Stimulated activated CD8-positive, alpha-beta memory T cell treated with anti-CD3 and anti-CD28 coated beads, Interleukin-7, amount 100 ng/mL, for 1 hour (primary cell): ENCODE measurements at places on chromosomes 5 and 9.

DNA sequence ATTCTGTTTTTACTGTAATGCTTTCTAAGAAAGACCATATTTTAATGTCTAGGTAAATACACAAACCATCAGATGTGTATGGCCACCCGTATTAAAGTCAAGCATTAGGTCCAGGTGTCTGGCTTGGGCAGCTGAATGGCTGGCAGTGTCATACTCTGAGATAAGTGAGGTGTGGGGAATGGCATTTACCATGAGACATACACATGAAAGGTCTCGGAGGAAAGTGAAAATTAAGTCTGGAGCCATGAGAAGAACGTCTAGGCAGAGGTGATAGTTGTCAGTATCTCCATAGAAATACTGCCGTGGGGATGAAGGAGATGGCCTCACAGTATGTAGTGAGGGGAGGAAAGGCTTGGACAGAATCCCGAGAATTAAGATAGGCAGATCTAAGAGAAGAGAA is 164.3 kb downstream of the TLE4 start:
- DNase-seq = no peak

- no peak for DNase-seq
Measured at GRCh38 chr5:141637123-141637766, 448 bp downstream of the RELL2 start.

- no peak for DNase-seq
Measured at GRCh38 chr5:40555886-40556285, 123.8 kb upstream of the PTGER4 start.

GRCh38 chr9:137084526-137084925 is 2.3 kb upstream of the MAN1B1 start:
- no peak for DNase-seq

DNA sequence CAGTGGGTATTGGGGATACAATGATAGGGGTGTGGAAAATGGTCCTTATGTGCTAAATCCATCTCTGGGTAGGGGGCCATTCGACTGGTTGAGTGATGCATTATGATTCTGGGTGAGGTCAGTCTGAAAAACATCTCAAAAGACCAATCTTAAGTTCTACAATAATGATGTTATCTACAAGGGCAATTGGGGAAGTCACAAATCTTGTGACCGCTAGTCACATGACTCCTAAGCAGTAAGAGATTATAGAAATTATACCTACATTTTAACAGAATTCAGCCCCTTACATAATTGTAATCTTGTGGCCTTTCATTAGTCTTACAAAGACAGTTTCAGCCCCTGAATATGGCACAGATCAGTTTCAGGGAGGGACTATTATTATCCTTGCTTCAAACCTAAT is 224.7 kb downstream of the PIK3R1 start:
- DNase-seq = no peak

GRCh38 chr9:72394066-72394465 is 29.1 kb upstream of the ZFAND5 start:
- no peak for DNase-seq
